ENCODE measurements at places on chromosomes 7 and 10.
A peak's percentile ranks its signal among the peaks of the same experiment; 100 is the strongest.

DNA sequence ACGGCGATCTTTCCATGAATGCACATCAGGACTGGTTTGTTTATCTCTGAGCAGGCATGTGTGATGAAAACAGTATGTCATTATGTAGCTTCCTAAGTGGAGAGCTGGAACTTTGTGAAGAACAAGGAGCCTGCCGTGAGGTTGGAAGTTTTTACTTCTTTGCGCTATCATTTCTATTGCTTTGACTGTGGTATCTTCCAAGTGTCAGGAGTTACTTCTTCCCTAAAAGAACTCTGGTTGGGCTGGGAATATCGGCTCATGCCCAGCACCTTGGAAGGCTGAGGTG lies 167.4 kb upstream of the AHR start:
- DNase-seq = no peak

GRCh38 chr7:50293509-50294179 lies 10.9 kb upstream of the IKZF1 start:
- no peak for DNase-seq

DNA sequence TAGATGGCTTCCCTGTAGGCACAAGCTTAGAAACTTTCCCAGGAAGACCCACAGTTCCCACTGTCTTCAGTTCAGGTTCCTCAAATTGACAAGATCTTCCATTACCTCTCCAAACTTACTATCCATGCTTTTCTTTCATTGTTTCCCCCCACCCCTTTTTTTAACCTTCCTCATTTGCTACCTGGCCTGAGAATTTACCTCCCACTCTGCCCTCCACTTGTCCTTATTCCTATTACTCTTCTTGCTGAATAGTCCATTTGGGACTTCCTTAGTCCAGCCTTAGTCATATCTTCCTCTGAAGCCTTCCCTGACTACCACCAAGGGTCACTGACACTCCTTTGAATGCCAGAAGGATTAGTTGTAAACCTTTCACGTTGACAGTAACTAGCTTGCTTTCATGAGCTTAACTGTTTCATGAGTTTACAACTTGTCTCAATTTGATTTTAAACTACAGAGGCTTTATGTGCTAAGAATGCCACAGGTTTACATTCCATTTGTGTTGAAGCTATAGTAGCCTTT lies 1.2 kb upstream of the CALU start:
- no peak for DNase-seq

- DNase-seq = peak; percentile 27
These were observed 47.4 kb upstream of the PRKAR1B start for GRCh38 chr7:774161-775109.

- DNase-seq = no peak
These were observed 207.6 kb upstream of the KLF6 start for GRCh38 chr10:3992382-3993178.

DNA sequence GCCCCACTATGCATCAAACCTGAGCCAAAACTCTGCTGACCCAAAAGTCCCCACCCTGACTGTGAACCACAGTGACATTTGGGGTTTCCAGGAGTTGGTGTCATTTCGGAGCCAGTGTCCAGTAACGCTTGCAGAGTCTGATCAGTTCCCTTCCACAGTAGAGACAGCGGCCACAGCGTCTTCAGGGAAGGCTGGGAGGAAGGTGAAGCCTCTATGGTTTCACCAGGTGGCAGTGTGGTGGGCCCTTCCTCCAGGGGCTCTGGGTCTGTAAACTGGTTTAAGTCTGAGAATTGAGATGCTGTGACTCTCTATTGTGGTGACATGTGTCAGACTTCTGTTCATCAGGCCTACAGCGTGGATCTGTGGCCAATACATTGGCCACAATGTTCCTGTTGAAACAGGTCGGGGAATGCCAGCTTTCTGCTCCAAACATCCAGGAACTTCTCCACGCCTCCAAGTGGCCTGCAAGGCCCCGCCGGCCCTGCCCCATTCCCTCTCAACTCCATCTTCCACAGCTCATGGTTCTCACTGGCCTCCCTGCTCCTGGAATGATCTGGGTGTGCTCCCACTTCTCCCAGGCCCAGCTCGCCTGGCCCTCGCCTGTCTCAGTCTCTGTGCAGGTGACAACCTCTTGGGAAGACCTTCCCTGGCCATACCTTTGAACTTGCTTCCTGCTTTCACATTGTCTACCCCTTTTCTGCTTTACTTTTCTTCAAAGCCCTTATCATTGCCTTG lies 124.5 kb upstream of the FAM20C start:
- DNase-seq = no peak

GRCh38 chr7:5525271-5526099 lies 101.9 kb upstream of the TNRC18 start:
- DNase-seq = no peak
